Stimulated activated CD4-positive, alpha-beta T cell treated with anti-CD3 and anti-CD28 coated beads, TNF-alpha, amount 100 ng/mL, for 4 hours (primary cell): ENCODE measurements at places on chromosomes 2 and 18.

- DNase-seq = no peak
Measured at GRCh38 chr2:38145236-38145635, 69.3 kb upstream of the CYP1B1 start.

GRCh38 chr2:46847185-46847710 is 68.4 kb downstream of the MCFD2 start:
- no peak for DNase-seq

DNA sequence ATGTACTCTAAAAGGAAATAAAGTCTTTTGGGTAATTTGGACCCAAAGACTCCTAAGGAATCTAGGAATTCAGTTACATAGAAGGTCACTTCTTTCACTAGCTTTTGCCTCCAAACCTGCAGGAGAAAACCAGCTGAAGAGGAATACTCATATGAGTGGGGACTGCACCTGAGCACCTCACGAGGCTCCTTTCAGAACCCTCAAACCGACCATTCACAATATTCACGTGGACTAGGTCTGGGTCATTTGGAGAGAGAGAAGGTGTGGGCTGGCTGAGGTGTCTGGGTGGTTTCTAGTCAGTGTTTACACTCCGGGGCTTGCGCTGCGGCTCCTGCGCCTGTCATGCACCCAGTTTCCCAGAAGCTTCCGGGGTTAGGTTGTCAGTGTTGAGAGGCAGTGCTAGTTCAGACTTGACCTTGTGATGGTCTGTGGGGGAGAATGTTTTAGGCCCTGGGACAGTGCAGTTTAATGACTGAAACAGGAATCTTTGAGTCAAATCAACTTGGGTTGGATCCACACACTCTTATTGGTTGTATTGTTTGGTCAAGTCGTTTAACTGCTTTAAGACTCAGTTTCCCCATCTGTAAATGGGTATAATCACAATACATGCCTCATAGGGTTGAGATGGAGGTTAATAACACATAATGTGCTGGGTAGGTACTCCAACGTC is 78.4 kb downstream of the LIMS1 start:
- no peak for DNase-seq

GRCh38 chr18:72634500-72634899 is 90.4 kb upstream of the CBLN2 start:
- DNase-seq = no peak

DNA sequence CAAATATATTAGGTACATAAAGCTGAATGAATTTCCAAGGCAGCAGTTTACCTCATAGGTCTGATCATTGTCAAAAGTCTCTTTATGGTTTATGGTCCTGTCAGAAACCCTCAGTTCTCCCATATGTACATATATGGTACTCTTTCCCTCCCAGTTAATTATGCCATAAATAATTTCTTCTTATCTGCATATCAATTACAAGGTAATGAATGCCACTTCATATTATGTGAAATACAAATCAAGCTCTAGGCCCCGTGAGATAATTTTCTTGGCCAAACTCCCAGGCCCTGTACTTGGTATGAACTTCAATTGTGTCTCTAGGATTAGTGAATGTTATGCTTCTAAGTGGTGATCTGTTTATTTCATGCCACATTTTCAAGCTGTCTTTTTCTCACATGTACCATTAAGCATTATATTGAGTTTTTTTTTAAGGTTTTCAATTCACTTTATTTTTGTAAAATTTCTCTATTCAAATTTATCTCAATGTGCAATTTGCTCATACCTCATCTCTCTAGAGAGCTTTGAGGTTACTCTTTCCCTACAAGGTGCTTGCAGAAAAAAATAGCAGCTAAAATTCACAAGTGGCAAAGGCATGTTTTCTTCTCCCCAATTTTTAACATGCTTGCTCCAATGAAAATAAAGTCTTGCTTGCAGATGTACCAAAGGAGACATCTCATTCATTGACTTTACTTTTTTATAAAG is 430.6 kb upstream of the VRK2 start:
- DNase-seq = no peak

- DNase-seq = no peak
Measured at GRCh38 chr18:75926811-75927210, 499.3 kb upstream of the SMIM21 start.

DNA sequence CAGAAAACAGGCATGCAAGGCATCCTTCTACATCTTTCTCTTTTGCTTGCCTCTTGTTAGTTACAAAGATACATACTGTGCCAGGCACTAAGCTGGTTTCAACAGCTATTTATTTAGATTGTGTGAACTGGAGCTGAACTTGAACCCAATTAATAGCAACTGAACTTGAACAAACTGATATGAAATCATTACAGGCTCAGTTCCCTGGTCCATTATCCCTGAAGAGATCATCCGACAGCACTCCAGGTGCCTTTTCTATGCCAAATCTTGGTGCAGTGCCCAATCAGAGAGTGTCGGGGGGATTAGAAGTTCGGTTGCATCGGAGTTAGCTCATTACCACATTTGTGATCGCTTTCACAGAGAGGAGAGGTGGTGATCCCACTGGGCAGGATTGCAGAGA is 477.6 kb downstream of the PARD3B start:
- DNase-seq = no peak
